ENCODE measurements at places on chromosomes 13 and 19. TPM values are rescaled to one million over a fixed set of nuclear protein-coding genes. Genes with fewer than 3 reads are reported as not detected.
A peak's percentile ranks its signal among the peaks of the same experiment; 100 is the strongest.

- H3K27me3 ChIP-seq = no peaks in the 10 kb centered on the region
- no peak for DNase-seq
- H3K27ac ChIP-seq = no peak overlapping the region
- H3K4me1 ChIP-seq = no peaks in the 10 kb centered on the region
- H3K4me3 ChIP-seq = no peak overlapping the region
These were observed 67.9 kb downstream of the EFNB2 start for GRCh38 chr13:106467427-106468122.

DNA sequence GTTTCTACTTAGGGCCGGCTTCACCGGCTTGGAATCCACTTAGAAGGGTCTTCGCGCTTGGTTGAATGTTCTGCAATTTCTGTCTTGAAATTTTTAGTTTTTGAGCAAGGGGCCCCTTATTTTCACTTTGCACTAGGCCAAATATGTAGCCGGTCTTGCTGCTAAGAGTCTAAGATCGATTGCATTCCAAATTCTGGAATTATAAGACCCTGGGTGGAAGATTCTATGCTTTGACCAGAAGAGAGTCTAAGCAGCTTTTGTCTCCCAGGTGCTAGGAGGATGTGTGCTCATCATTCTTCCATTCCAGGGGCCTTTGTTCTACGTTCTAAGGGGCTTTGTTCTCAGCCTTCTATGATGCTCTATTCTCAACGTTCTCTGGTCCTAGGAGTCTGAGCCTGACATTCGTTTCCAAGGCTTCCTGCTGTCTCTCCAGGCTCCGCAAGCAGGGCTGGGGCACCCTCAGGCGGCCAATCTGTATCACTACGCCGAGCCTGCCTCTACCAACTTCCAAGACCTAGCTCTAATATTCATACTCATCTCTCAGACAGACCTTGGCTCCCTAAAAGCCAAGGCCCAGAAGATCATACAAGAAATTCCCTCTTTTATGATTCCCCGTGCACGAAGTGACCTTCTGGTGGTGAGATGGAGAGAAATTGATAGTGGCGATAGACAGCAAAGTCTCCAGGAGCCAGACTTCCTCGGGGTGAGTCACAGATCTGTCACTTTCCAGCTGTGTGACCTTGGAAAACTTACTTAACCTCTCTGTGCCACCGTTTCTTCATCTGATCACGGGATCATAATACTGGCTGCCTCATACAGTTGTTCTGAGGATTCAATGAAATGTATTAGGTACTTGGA is 982 bp upstream of the DACT3 start:
- H3K27me3 ChIP-seq = no peaks in the 10 kb centered on the region
- H3K36me3 ChIP-seq = no peaks in the 10 kb centered on the region
- DNase-seq = peak; percentile 86
- peak overlapping the region; percentile 33 for H3K4me3 ChIP-seq

DNA sequence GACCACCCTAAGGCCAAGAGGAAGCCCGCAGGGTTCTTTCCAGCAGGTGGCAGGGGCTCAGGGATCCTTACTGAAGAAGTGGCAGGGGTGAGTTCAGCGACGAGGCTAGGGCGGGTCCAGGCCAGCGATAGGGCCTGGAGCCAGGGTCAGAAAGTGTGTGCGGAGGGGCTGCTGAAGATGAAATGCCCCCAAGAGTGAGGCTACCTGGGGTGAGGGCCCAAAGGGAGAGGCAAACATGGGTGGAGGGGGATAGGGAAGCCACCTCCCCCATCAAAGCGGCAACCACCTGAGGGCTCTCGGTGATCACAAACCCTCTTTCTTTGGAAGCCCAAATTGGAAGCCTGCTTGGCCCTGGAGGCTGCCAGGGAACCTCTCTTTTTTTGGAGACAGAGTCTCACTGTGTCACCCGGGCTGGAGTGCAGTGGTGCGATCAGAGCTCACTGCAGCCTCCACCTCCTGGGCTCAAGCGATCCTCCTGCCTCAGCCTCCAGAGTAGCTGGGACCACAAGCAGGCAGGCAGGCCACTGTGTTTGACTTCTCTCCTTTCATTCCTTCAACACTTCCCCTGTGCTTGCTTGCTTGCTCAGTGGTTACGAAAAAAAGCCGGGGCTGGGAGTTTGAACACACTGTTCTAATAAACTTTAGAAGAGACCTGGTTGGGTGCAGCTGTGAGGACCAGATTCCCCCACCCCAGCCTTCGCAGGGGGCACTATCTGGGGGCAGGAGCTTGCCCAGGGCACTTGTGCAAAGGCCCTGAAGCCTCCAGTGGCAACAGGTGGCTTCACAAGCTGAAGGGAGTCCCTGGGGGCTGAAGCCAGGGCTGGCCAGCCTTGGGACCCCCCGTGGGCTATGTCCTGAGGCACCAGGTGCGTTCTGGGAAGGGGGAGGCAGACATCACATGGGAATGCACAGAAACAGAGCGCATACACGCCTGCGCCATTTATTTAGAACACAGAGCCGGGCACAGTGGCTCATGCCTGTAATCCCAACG is 1.4 kb upstream of the ATP8B3 start:
- H3K27me3 ChIP-seq = no peaks in the 10 kb centered on the region
- no peaks in the 10 kb centered on the region for H3K36me3 ChIP-seq
- H3K4me3 ChIP-seq = peak overlapping the region; percentile 46
- DNase-seq = no peak
- H3K27ac ChIP-seq = no peak overlapping the region

- no peak overlapping the region for H3K27ac ChIP-seq
- H3K4me1 ChIP-seq = no peaks in the 10 kb centered on the region
- H3K4me3 ChIP-seq = no peak overlapping the region
These were observed 24.1 kb downstream of the RDH8 start for GRCh38 chr19:10037367-10037766.

- H3K4me1 ChIP-seq = no peaks in the 10 kb centered on the region
- peak; percentile 96 for DNase-seq
- peak overlapping the region; percentile 64 for H3K27ac ChIP-seq
These were observed 19.3 kb upstream of the ZNF888 start for GRCh38 chr19:52942386-52943133.

DNA sequence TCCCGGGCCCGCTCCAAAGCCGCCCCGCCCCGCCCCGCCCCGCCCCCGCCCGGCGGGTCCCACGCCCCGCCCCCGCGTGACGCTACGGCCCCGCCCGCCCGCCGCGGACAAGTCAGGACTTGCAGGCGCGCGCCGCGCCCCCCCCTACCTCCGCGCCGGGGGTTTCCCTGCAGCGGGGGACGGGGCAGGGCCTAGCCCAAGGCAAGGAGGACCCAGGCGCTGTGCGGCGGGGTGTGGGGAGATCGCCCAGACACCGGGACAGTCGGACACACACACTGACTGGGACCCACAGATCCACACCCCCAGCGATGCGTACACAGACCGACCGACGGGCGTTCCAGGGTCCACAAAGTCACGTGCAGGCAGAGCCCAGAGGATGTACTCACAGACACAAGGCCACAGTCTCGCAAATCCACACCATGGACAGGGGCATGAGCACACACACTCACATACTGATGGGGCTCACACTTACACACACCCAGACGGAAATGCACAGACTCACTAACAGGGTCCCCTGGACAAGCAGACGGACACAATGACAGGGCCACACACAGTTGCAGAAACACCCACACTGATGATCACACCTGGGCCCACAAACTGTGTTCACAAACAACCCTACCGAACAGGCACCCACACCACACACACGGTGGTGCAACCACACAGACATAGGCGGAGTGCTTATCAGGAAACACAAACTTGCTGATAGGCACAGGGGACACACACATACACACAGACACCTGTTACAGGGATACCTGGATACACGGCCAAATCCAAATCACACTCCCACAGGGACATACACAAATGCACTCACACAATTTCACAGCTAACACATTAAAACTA is 436 bp upstream of the BBC3 start:
- H3K36me3 ChIP-seq = no peaks in the 10 kb centered on the region
- H3K4me1 ChIP-seq = peaks cover 12% of the 10 kb centered on the region
- peak overlapping the region; percentile 77 for H3K4me3 ChIP-seq
- DNase-seq = peak; percentile 93
- no peaks in the 10 kb centered on the region for H3K27me3 ChIP-seq

GRCh38 chr19:8036434-8037099 is 16.0 kb upstream of the CCL25 start:
- no peaks in the 10 kb centered on the region for H3K36me3 ChIP-seq
- no peak for DNase-seq
- H3K4me3 ChIP-seq = no peak overlapping the region
- no peaks in the 10 kb centered on the region for H3K4me1 ChIP-seq
- H3K27me3 ChIP-seq = no peaks in the 10 kb centered on the region
- no peak overlapping the region for H3K27ac ChIP-seq

- no peaks in the 10 kb centered on the region for H3K36me3 ChIP-seq
- no peak overlapping the region for H3K27ac ChIP-seq
- H3K27me3 ChIP-seq = no peaks in the 10 kb centered on the region
- H3K4me1 ChIP-seq = no peaks in the 10 kb centered on the region
- no peak for DNase-seq
- H3K4me3 ChIP-seq = no peak overlapping the region
These were observed 61.5 kb upstream of the ZNF536 start for GRCh38 chr19:30310602-30311263.

GRCh38 chr13:51101636-51102235 is 9.3 kb downstream of the C13orf42 start:
- H3K36me3 ChIP-seq = no peaks in the 10 kb centered on the region
- H3K27ac ChIP-seq = no peak overlapping the region
- DNase-seq = no peak
- no peaks in the 10 kb centered on the region for H3K27me3 ChIP-seq

GRCh38 chr19:4749870-4750590 is 26.4 kb upstream of the DPP9 start:
- H3K27ac ChIP-seq = no peak overlapping the region
- no peak overlapping the region for H3K4me3 ChIP-seq
- no peaks in the 10 kb centered on the region for H3K36me3 ChIP-seq

GRCh38 chr19:55643003-55643886 is at the start of gene ZNF581:
Gene ZNF581, plus strand, starts transcription at chr19:55643649. Its CDS starts 923 bp downstream, at chr19:55644572.
- peak within 1 kb of the TSS; percentile 93 for H3K4me3 ChIP-seq
- peak; percentile 81 for DNase-seq
- H3K27ac ChIP-seq = peak within 1 kb of the TSS; percentile 96
- H3K4me1 ChIP-seq = peaks cover 11% of the 10 kb centered on the region
- no peaks in the 10 kb centered on the region for H3K27me3 ChIP-seq

- peaks cover 3% of the 10 kb centered on the region for H3K4me1 ChIP-seq
- no peaks in the 10 kb centered on the region for H3K27me3 ChIP-seq
- DNase-seq = peak; percentile 93
- no peak overlapping the region for H3K4me3 ChIP-seq
- H3K27ac ChIP-seq = no peak overlapping the region
These were observed 7.5 kb upstream of the ARHGEF18 start for GRCh38 chr19:7340959-7341837.

DNA sequence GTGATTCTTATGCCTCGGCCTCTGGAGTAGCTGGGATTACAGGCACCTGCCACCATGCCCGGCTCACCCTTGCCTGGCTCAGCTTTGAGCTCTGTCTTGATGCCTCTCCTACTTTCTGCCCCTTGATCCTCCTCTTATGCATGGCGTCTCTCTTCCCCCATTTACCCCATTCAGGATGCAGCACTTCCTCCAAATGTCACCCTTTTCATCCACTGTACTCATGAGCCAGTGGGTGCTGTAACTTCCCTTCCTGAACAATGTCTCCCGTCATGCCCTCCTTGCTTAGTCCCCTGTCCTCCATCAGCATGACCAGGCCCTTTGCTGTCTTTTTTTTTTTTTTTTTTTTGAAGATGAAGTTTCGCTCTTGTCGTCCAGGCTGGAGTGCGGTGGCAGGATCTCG is 3.4 kb upstream of the SIGLEC9 start:
- DNase-seq = no peak
- no peaks in the 10 kb centered on the region for H3K27me3 ChIP-seq
- H3K36me3 ChIP-seq = no peaks in the 10 kb centered on the region
- peaks cover 13% of the 10 kb centered on the region for H3K4me1 ChIP-seq
- no peak overlapping the region for H3K27ac ChIP-seq
- H3K4me3 ChIP-seq = no peak overlapping the region

GRCh38 chr13:113623491-113624234 is 34.3 kb downstream of the ATP4B start:
- H3K27ac ChIP-seq = no peak overlapping the region
- no peak overlapping the region for H3K4me3 ChIP-seq
- peaks cover 4% of the 10 kb centered on the region for H3K4me1 ChIP-seq
- no peaks in the 10 kb centered on the region for H3K36me3 ChIP-seq

- H3K4me3 ChIP-seq = no peak overlapping the region
- H3K36me3 ChIP-seq = no peaks in the 10 kb centered on the region
- H3K27me3 ChIP-seq = no peaks in the 10 kb centered on the region
- H3K27ac ChIP-seq = no peak overlapping the region
These were observed 42.4 kb downstream of the UQCRFS1 start for GRCh38 chr19:29170554-29170953.

DNA sequence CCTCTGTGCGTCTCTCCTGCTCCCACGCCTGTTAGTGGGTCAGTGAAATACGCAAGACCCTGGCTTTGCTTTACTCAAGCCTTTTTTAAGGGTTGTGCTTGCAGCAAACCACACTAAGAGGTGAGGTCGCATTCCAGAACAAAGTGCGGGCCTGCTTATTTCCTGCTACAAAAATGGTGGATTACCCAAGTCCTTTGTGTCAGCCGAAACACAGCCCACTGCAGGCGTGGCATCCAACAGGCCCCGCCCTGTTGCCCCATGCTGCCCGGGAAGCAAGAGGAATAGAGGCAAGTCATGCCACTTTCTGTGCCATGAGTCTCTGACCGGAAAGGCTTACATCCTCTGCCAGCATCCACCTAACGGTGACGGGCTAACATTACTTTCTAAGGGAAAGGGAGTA is 7.7 kb upstream of the IRS2 start:
- no peak overlapping the region for H3K27ac ChIP-seq
- H3K27me3 ChIP-seq = no peaks in the 10 kb centered on the region
- DNase-seq = no peak
- no peak overlapping the region for H3K4me3 ChIP-seq
- no peaks in the 10 kb centered on the region for H3K4me1 ChIP-seq
- no peaks in the 10 kb centered on the region for H3K36me3 ChIP-seq

The HSPB6 gene
- total RNA-seq = 109 TPM

The PSG2 gene
- not detected for total RNA-seq

The VMAC gene
- 7.4 TPM for total RNA-seq

The FUT3 gene
- total RNA-seq = 0.37 TPM

The LYL1 gene
- 3.9 TPM for total RNA-seq

The GPC5 gene
- 0.25 TPM for total RNA-seq

The LACC1 gene
- 5.4 TPM for total RNA-seq

The RFX1 gene
- 13.1 TPM for total RNA-seq

The RASGRP4 gene
- total RNA-seq = 0.48 TPM
